NCI-H345 (cell line): ENCODE measurements at places on chromosomes 1 and 21.
A peak's percentile ranks its signal among the peaks of the same experiment; 100 is the strongest.

GRCh38 chr1:178614286-178614685 lies 101.4 kb downstream of the TEX35 start:
- no peak for DNase-seq

DNA sequence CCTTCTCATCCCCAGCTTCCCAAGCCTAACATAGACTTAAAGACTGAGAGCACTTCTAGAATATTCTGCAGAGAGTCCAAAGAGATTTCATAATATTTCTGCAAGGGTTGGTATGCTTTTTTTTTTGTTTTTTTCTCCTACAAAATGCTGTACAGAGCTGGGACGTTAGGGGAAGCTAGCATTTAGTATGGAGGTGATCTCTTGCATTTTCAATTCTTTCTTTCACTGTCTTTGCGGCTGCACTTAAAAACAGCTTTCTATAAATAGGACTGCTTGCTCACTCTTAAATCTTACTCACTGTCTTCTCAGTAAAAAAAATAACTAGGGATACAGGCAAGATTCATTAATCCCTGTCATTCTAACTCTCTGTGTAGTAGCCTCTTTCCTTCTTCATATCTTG lies 7.4 kb downstream of the DSCAM start:
- no peak for DNase-seq

GRCh38 chr1:89649783-89650182 lies 16.9 kb downstream of the LRRC8C start:
- DNase-seq, result no peak

DNA sequence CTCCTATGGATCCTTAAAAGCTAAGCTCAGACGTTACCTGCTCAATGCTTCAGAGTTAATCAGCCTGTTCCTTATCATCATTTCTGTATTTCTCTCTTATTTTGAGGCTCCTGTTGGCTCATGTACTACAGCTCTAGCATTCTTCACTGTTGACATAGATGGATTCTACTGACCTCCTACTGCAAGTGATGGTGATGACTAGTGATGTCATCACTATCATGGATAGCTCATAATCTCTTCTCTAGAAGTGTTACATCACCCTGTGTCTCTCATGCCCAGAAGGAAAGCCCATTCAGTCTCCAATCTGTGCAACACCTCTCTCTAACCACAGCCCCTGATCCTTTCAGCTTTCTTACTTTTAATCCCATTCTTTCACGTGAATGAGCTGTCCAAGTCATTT lies 168.2 kb upstream of the DPT start:
- no peak for DNase-seq

DNA sequence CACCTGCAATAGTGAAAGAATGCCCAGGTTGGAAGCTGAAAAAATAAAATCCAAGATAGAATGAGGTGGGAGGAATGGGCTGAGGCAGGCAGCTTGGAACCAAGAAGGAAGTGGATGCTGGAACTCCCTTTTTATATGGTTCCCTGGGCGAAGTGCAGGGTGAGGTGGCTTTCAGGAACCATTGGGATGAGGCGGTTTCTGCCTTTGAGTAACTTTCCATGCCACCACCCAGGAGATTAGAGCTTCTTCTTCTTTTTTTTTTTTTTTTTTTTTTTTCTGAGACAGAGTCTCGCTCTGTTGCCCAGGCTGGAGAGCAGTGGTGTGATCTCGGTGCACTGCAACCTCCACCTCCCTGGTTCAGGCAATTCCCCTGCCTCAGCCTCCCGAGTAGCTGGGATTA lies 17.8 kb upstream of the MRPS6 start:
- DNase-seq, result no peak

DNA sequence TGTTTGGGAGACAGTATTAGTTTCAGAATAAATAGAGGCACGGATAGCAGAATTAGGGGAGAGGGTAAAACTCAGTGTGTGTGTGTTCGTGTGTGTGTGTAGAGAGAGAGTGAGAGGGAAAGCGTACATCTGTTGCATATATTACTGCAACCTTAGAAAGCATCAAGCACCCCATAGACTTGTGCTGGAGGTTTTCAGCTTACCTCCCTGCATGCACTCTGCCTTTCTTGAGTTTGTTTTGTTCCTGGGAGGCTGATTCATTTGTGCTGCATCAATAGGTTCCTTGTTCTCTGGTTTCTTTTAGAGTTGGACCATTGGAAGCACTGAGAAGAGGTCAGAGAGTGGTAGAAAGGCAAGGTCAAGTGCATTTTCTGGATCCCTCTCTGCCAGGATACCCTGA lies 104.4 kb upstream of the KCNK1 start:
- no peak for DNase-seq

GRCh38 chr21:27564684-27565301 lies 597.9 kb upstream of the ADAMTS5 start:
- no peak for DNase-seq

DNA sequence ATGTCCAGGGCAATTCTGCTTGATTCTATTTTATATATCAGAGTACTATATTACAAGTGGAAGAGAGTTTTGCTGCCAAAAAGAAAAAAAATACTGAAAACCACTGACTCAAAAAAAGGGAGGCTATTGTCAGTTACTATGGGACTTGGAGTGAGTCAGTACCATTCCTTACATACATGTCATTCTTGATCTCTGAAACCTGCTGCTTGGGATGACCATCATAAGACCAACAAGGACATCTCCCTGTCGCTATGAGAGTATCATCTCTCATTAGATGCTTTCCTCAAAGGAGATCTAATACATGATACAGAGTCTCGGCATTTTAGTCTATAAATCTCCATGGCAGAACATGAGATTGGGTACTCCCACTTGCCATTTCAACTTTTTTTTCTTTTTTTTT lies 11.8 kb upstream of the INPP5B start:
- no peak for DNase-seq

DNA sequence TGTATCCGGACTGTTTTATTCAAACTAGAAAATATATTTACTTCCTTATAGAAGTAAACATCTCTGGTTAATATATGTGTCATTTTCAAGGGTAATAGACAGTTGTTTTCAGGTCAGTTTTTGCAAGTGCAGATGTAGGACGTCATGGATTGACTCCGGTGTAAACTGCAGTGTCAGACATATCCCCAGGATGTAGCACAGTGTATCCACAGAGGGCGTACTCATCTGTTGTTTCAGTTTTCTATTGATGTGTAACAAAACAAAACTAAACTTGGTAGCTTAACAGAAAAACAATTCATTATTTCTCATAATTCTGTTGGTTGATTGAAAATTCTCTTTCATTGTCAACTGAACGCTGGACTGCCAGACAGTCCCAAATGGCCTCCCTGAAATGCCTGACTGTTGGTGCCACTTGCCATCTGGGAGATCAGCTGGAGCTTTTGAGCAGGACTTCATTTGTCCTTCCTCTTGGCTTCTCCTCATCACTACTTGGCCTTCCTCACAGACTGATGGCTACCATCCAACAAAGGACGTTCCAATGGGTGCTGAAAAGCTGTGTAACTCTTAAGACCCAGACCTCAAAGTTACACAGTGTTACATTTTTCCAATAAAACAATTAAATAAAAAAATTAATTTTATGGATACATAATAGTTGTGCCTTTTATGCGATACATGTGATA lies 181.6 kb downstream of the NCAM2 start:
- DNase-seq, result no peak

DNA sequence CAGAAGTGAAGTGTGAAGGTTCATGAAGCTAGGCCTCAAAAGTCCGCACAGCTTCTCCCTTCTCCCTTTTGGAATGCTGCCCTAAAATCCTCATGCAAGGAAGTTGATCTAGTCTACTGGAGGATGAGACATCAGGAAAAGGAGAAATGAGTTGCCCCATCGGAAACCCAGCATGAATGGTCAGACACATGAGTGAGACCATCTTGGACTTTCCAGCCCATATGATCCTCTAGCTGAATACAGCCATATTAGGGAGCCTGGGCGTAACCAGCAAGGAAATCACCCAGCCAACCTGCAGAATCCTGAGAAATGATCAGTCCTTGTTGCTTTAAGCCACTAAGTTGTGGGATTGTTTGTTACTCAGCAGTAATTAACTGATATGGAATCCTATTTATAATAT lies 12.5 kb downstream of the DBT start:
- no peak for DNase-seq

GRCh38 chr1:15876357-15877055 lies 29.0 kb downstream of the SPEN start:
- no peak for DNase-seq

GRCh38 chr21:39637197-39637970 lies 24.6 kb downstream of the B3GALT5 start:
- peak; percentile 98 for DNase-seq

DNA sequence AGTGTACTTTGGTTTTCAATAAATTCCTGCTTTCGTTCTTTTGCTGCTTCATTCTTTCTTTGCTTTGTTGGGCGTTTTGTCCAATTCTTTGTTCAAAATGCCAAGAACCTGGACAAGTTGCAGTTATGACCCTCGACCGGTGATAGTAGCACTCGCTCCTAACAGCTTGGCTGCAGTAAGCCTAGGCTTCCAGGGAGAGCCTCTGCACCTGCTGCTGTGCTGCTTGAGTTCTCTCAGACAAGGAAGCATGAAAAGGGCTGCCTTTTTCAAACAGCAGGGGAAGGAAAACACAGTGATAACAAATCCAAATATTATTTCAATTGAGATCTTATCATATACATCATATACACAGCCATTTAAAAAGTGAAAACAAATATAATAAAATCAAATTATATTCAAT lies 12.8 kb upstream of the RIPK4 start:
- DNase-seq, result peak; percentile 70
